ENCODE measurements at places on chromosomes 12 and 14.
A peak's percentile ranks its signal among the peaks of the same experiment; 100 is the strongest.

DNA sequence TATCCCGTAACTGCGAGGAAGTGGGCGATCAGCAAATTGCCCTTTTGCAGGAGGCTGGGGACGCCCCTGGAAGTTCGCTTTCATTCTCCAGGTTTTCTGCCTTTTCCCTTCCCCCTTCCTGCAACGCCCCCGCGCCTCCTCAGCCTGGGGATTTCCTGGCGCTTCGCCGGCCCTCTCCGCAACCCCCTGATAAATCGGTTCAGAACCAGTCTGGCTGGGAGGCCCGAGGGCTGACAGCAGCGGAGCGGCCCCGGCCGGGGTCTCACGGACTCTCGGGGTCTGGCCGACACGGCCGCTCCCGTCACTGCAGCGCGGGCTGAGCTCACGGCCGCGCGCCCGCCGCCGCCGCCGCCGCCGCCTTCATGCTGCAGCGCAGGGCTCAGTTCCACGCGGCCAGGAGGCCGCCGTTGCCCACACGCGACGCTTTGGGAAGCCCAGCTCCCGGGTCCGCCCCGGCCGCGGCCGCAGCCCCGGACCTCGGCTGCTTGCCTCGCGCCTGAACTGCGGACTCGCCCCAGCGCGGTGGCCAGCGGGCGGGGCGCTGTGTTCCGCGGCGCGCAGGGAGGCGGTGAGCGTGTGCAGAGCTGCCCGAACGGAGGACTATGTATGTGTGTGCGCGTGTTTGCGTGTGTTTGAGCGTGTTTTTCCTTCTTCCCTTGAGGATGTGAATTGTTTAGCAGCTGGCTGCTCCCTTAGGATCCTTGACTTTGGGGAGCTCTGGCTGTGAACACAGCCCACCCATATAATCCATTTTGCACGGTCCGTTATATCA lies at the start of gene LRFN5:
LRFN5 (plus strand) TSS at position 345 of the 772 bp plus-strand sequence.
- DNase-seq, result no peak

DNA sequence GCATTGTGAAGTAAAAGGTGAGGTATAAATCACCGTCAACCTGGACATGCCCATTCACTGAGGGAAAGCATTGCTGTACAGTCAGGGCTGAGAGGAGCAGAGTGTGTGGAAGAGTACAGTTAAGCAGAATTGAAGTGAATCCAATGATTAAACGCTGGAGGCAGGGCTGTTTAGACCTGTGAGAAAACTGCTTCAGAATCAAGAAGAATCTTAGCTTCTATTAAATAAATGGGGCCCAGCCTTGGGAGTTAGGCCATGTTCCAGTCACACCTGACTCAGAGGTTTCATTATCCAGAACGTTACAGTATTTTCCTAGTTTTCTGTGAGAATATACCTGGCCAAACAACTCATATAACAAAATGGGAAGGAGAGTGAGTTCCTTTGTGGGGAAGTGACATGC lies 86.9 kb downstream of the ATP23 start:
- DNase-seq, result no peak

GRCh38 chr14:73788701-73789551 lies 62.7 kb upstream of the PTGR2 start:
- no peak for DNase-seq

DNA sequence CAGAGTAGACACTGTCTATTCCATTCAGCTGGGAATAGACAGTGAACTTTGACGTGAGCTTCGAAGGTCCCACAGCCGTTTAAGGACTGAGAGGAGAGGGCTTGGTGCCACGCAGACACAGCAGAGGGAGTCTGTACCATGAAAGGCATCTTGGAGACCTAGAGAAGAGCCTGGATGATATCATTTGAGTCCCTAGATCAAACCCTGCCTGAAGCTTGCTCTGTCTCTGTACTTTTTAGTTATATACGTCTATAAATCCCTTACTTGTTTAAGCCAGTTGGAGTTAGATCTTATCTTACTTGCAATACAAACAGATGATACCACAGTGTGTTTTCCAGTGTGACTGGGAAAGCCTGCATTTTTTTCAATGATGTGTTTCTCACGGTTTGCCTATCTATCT lies 128.9 kb upstream of the RTL1 start:
- no peak for DNase-seq

DNA sequence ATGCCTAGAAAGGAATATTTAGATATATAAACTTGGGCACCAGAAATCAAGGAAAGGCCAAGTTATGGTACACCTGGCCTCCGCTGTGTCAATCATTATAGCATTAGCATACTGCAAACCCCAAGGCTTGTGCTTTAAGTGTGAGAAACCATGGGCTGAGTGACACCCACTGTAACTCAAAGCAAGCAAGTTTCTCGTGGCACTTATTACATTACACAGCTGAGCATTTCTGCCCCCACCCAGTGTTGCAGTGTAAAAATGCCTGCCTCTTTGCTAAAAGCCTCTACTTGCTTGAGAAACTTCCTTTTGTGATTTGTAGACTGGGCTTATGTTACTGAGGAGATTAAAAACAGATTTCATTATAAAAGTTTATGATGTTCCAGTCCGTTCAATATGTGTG lies 122.0 kb downstream of the TGFB3 start:
- DNase-seq, result no peak

DNA sequence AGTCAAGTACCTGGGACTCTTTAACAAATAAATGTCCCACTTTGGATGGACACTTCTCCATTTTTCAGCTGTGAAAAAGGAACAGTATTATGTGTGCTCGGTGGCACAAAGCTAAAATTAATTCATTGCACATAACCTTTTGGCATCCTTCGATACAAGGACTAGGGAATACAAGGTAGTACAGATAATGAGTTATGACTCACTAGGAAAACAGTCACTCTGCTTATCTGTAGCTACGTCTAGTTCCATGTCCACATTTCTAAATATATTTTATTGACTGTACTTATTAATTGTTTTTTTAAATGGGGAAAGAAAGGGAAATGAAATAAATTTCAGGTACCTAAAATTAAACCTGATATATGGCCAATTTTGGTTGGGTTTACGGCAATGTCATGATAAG lies 35.2 kb upstream of the RIC8B start:
- DNase-seq, result no peak

GRCh38 chr12:56928262-56928661 lies 5.9 kb downstream of the SDR9C7 start:
- no peak for DNase-seq

- no peak for DNase-seq
Observed at GRCh38 chr14:105347587-105347968, 33.0 kb downstream of the PACS2 start.

DNA sequence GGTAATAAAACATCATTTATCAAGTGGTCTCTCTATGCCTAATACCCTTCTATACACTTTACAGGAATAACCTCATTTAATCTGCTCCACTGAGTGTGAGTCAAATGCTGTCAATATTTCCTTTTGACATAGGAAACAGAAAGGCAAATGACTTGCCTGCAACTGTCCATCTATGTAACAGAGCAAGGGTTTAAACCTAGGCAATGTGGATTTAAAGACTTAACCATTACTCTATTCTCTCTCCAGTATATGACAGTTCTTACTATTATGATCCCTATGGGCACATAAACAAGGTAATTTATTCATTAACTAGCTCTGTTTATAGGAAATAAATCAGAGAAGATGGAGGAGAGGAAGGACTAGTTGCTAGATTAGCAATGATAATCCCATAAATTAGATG lies 70.6 kb downstream of the FSCB start:
- DNase-seq, result no peak

GRCh38 chr14:85546390-85546789 lies 16.4 kb downstream of the FLRT2 start:
- DNase-seq, result no peak

DNA sequence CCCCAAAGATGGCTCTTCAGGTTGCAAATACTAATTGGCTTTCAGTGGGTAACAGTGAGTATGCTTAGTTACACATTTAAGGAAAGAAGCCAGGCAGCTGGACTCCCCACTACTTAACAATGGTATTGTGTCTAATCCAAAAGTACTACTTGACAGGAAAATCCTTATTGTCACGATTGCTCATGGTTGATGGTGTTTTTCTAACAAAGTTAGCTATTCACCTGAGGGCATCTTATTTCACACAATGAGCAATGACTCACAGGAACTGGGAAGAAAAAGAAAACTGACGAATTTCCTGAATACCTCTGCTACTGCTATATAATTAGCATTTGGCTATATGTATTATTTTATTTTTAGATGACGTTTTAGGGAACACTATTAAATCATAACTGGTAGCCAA lies 33.4 kb upstream of the ALG10 start:
- no peak for DNase-seq

DNA sequence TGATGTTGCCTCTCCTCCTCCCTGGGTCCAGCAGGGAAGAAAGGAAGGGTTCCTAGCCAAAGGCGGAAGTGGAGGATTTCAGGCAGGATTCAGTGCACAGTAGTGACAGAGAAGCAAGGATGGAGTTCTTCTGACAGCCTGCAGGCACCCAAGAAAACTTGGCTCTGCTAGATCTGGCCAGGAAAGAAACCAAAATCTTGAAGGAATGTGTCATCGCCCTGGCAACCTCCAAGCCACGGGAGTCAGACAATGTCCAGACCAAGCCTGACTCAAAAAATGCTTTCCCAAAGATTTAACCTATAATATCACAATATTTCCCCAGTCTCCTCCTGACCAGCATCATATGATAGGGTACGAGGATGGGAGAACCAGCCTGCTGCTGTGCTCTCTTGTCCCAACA lies 22.8 kb upstream of the DHRS4 start:
- peak; percentile 8 for DNase-seq

GRCh38 chr12:5204271-5204670 lies 160.6 kb downstream of the KCNA5 start:
- DNase-seq, result no peak

GRCh38 chr14:61659582-61659981 lies 35.7 kb upstream of the HIF1A start:
- no peak for DNase-seq

DNA sequence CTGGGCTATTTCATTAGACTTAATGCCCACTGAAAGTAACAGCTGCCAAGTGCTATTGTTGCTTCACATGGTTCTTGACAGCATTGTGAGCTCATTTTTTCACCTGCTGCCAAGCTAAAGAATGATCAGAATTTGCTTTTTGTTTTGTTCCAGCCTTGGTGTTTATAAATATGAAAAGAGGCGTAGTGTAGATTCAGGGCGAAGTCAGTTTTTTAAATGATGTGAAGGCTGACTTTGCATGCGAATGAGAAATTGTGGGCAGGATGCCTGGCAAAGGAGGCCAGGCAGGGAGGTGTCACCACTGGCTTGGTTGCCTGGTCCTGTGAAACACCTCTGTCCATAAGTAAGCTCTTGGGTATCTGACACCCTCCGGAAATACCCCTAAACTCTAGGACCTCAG lies 93.3 kb upstream of the NAP1L1 start:
- no peak for DNase-seq

DNA sequence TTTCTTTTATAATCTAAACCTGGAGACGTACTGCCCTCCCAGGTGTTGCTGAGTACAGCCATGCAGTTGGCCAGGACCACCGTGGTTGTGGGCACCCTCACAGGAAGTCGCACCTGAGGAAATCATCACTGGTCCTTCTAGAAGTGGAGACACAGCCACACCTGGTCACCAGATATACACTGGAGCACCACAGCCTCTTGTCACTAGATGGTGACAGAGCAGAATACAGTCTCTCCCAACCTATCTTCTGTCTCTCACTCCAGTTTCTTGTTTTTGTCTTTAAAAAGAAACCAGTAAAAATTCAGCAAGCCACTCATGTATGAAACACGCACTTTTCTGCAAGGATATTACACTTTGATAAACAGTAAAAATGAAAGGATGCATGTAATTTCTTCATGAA lies 43.1 kb upstream of the GPHB5 start:
- no peak for DNase-seq

GRCh38 chr12:2064071-2064507 lies 11.3 kb downstream of the CACNA1C start:
- no peak for DNase-seq

DNA sequence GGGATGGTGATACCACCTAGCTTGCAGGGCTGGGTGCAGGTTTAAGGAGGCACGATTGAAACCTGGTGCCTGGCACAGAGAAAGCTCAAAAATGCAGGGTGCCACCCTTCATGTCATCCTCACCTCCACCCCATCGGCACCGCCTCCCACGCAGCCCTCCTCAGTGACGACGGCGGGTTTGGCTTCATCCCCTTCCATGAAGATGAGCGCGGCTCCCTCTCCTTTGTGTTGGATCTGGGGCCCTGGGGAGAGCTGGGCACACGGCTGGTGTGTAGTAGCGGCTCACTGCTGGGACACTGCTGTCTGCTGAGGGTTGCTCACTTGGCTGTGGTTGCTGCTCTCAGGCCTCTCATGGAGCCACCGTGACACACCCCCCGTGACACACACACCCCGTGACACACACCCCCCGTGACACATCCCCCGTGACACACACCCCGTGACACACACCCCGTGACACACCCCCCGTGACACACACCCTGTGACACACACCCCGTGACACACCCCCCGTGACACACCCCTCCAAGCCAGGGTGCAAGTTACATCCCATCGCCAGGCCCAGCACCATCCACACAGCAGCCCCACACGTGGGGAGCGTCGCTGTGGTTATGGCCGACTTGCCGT lies 42.9 kb upstream of the FZD10 start:
- DNase-seq, result no peak

DNA sequence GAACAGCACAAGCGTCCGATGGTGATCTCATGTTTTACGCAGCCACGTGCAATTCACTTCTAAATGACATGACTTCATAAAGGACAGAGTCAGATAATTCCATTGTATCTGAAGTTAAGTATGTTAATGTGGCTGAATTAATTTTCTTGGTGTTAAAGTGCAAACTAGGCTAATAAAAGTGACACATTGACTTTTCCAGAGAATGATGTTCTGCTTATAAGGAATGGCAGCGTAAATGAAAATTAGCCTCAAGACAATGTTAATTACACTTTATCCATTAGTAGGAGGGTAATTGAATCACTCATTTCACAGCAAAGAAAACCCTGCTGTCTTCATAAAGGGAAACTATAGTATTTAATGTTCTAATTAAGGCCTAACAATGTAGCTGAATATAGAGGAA lies 426.5 kb downstream of the GLT1D1 start:
- DNase-seq, result no peak

- peak; percentile 5 for DNase-seq
Observed at GRCh38 chr12:14514154-14514842, 53.4 kb downstream of the PLBD1 start.

- DNase-seq, result no peak
Observed at GRCh38 chr14:64566651-64567122, 16.9 kb downstream of the PPP1R36 start.

- DNase-seq, result no peak
Observed at GRCh38 chr12:3002646-3003045, 43.4 kb downstream of the TEAD4 start.

GRCh38 chr14:76828339-76829012 lies 2.3 kb downstream of the LRRC74A start:
- DNase-seq, result no peak

GRCh38 chr12:11540156-11540555 lies 109.3 kb upstream of the ETV6 start:
- DNase-seq, result no peak

GRCh38 chr12:121590476-121591143 lies 9.8 kb upstream of the KDM2B start:
- DNase-seq, result no peak

DNA sequence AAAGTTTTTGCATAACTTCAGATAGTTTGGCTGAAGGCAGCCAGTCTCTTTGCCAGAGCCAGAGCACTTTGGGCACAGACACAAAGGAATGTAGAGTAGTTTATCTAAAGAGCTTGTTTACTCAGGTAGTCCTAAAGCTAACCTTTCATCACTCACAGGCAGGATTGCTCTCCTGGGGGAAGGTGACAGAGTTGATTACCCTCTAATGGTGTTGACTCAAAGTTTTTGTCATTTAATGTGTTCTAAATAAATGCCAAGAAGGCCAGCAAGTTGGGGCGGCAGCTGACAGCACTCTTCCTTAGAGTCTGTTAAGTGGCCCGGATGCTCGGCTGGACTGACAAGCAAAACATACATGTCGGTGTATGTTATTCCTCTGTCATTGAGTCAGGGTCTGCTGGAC lies 9.3 kb upstream of the TAS2R46 start:
- no peak for DNase-seq

All from astrocyte of the cerebellum (primary cell).